ENCODE measurements at places on chromosomes 11 and 22.
A peak's percentile ranks its signal among the peaks of the same experiment; 100 is the strongest.

DNA sequence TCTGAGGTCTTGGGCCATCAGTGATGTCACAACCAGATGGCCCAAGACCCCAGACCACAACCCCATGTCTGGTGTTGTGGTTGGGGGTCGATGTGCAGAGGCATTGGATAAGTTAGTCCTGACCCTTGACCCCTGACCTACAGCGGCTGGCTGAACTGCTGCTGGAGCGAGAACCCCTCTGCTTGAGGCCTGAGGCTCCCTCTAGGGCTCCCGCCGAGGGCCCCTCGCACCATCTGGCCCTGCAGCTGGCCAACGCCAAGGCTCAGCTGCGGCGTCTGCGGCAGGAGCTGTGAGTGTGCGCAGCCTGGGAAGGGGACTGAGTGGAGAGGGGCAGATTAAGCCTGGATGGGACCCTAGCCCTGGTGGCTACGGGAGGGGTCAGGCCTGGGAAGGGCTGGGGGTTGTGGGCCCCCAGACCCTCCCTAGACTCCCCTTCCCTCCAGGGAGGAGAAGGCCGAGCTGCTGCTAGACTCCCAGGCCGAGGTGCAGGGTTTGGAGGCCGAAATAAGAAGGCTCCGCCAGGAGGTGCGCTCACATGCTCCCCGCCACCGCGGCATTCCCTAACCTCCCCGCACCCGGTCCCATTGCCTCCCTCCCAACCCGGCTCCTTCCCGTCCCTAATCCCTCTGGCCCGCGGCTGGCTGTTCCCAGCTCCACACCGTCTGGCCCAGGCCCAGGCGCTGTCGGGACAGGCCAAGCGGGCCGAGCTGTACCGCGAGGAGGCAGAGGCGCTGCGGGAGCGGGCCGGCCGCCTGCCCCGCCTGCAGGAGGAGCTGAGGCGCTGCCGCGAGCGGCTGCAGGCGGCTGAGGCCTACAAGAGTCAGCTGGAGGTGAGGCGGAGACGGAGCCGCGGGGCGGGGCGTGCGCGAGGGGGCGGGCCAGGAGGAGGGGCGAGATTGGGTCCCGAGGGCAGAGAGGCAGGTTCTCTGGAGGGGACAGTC is 2.1 kb downstream of the CCDC88B start:
- peak; percentile 84 for DNase-seq

- no peak for DNase-seq
Observed at GRCh38 chr11:48024635-48025071, 44.3 kb downstream of the PTPRJ start.

DNA sequence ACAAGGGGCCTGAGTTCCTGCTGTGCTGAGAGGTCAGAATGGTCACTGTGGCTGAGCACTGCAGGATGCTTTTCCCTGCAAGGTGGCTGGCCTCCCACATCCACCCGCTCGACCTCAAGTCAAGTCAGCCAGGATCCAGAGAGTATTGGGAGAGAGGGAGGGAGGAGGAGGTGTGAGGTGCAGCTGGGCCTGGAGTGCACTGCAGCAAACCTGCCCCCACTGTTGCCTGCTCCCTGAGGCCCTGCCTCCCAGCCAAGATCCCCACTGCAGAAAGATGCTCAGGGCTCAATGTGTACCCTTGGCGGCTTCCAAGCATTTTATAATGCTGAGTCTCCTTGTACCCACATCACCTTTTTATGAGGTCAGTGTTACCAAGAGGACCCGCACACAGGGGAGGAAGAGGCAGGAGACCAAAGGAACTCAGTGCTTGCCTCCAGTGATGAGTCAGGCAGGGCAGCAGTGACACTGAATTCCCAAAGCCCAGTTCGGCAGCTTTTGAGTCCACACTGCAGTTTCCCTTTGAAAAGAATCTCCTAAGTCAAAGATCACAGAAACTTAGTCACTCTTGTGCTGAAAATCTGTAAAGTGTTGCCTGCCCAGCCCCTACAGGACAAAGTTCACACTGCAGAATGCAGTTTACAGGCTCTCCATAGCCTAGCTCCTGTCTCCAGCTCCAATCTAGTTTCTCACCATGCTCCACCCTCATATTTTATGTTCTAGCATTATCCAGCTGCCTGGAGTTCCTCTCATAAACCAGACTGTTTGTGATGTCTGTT is 3.1 kb downstream of the ENDOD1 start:
- DNase-seq, result peak; percentile 48

DNA sequence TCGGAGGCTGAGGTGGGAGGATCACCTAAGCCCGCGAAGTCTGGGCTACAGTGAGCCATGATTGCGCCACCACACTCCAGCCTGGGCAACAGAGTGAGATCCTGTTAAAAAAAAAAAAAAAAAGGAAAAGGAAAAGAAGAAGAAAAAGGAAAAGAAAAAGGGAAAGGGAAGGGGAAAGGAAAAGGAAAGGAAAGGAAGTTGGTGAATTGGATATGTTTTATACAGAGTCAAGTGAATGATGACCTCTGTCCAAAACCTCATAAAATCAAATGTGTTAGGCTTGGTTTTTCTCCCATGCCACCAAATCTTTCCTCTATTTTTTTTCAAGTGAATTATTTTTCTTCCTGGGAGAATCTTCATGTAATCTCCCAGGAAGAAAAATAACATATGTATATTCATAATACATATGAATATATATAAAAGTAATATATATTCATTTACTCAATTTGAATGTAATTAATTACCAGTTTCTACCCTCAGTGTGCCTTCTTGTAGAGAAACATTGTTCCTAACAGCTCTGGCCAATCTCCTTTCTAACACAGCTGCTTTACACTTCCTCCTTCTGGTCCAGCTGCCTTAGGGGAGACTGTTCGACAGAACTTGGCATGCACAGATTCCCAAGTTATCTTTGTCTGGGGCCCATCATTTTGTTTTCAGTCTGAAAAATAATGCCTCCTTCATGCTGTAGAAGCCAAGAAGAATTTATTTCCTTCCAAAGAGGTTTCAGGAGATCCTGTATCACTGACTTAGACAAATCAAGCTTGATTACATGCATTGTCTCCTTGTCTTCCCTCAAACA is 111.9 kb downstream of the CCDC34 start:
- no peak for DNase-seq

DNA sequence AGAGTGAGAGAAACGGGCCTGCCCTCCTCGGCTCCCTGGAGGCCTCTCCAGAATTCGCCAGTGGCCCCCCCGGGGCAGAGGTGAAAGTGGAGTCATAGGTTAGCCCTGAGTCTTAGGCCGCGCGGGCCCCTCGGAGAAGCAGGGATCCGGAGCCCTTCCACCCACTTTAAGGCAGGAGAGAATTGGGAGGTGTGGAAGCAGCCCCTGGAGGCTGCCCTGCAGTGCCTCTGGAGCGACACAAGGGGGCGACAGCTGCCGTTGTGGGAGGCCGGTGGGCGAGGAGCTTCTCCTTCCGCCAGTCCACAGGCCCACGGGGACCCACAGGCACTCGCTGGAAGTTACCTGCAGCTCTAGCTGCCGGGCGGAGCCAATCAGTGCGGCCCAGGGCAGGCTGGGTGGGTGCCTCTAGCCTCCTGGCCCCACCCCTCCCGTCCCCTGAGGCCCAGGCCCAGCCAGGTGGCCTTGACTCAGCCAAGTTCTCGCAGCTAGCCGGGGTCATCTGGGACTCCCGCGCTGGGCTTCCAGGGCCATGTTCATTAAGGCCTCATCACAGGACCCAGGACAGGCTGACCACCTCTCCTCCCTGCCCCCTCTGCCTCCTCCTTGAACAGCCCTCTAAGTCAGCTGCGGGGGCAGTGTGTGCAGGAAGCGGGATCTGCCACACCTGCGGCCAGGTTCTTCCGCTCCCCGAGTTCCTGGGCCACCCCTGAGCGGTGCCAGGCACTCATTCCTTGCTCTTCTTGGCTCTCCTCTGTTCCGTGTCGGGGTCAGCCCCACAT is 5.0 kb downstream of the DGKZ start:
- no peak for DNase-seq

GRCh38 chr11:96798445-96798844 is 408.6 kb downstream of the JRKL start:
- no peak for DNase-seq

DNA sequence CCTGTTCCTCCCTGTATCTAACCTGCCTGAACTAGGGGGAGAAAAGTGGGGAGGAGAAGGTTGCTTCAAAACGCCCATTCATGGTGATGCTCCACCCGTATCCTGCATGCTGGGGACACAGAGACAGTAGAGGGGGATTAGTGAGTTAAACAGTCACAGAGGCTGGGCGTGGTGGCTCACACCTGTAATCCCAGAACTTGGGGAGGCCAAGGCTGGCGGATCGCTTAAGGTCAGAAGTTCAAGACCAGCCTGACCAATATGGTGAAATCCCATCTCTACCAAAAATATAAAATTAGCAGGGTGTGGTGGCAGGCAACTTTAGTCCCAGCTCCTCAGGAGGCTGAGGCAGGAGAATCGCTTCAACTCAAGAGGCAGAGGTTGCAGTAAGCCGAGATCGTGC is 1.8 kb upstream of the DENND5A start:
- no peak for DNase-seq

- DNase-seq, result no peak
Observed at GRCh38 chr11:64059339-64060140, 23.8 kb downstream of the FLRT1 start.

DNA sequence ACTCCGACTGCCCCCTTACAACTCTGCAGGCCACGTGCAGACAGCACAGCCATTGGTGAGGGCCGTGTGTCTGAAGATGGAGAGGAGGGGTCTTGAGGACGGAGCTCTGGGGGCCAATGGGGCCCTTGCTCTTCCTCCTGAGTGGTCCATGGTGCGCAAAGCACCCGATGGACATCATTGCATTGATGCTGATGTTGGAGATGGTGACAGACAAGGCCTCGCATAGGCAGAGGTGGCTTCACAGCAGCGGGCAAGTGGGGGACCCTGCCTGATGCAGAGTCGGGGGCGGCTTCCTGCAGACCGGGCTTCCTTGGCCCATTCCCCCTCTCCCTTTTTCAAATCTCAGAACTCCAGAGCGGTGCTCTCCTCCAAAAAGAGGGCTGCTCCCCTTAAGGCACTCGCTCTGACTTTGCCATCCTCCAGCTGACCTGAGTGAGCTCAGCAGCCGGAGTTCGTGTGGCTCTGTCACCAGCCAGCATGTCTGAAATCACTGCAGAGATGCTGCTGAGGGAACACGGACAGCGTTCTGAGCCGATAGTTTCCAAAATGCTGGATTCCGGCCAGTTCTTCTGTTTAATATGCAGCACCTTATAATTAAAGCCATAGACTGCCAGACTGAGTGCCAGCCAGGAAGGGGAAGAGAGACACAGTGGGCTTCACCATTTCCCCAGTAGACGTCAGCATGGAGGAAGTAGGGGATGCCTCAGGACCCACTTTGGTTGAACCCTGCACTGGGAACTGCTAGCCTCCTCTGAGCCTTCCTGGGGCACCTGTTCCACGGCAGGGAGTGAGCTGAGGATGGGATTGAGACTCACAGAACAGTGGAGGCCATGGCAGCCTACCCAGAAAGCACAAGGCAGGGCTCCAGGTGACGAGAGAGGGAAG is 278.2 kb downstream of the BRD1 start:
- no peak for DNase-seq

GRCh38 chr11:64642871-64643255 is 51.8 kb downstream of the SLC22A12 start:
- DNase-seq, result no peak
